CD14-positive monocyte (primary cell): ENCODE measurements at places on chromosomes 5 and 9.

DNA sequence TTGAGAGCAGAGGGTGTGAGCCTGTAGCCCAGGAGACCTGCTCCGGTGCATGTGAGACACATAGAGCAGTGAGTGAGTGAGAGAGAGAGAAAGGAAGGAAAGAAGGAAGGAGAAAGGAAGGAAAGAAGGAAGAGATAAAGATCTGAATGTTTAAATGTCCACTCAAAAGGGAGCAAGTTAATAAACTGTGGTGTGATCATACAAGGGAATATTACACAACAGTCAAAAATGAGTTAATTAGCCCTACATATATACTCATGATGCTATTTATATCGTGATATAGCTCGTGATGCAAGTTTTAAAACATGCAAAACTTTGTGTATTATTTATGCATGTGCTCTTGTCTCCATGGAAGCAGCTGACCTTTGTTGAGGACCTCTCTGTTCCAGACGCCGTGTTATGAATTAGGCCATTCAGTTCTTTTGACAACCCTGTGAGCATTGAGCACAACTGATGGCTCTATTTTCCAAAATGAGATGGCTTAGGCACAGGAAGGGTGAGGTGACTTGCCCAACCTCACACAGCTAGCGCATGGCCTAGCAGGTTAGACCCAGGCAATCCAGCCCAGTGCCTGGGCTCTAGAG lies 70.6 kb downstream of the HMCN2 start:
- no peak for DNase-seq

- DNase-seq: peak; percentile 80
Observed at GRCh38 chr5:107474716-107475489, 195.8 kb downstream of the EFNA5 start.

DNA sequence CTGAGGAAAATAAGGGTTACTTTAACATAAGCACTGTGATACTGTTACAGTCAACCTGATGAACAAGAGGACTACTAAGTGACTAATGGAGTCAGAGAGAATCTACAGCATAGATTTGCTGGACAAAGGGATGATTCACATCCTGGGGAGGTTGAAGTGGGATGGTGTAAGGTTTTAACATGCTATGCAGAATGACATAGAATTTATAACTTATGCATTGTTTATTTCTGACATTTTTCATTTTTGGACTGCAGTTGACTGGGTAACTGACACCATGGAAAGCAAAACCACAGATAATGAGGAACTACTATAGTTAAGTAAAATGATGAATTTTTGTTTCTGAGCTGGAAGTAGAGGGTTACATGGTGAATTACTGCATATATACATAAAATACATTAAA lies 389.2 kb downstream of the MAT2B start:
- DNase-seq: peak; percentile 65

- no peak for DNase-seq
Observed at GRCh38 chr5:40618926-40619325, 60.8 kb upstream of the PTGER4 start.

GRCh38 chr5:149406203-149406978 lies 27.3 kb upstream of the IL17B start:
- no peak for DNase-seq

DNA sequence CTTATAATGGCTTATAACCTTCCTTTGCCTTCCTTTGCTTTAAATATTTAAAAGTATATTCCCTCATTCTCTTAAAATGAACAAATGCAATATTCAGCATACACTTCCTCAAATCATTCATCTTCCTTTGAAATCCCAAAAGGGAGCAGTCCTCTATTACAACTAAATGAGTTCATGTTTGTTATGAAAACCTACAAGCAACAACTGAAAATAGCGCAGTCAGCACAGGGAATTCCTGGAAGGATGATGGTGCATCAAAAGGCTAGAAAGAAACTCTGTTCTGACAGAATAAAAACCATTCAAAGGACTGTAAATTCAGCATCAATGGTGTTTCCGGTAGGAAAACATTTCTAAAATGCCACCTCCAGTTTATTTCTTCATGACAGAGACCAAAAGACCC lies 3.3 kb downstream of the NR6A1 start:
- DNase-seq: no peak

DNA sequence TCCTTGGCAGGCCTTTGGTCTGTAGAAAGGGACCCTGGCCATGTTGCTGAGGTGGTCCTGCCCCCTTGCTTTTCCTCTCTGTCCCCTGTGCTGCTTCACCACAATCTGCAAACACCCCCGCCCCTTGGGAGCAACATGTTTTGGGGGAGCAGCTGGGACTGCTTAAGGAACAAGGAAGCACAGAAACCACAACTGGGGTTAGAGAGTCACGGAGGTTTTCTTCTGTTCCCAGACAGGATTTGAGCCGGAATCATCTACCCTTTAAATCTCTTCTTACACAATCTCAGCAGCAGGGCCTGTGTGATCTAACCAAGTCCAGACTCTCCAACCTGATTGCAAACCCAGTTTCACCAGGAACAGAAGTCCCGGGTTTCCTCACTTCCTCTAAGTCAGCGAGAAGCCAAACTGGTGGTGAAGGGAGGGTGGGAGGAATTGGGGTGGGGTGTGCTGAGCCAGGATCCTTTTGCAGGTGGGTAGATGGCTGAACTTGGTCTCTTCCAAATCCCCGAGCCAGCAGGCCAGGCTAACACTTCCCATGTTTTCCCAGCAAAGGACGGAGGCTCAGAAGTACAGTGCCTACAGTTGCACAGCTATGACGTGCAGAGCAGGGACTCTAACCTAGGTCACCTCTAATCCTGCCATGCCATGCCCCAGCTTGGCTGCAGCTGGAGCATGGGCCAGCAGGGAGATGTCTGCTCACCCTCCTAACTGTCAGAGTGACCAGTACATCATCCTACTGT lies 25.0 kb downstream of the SH3PXD2B start:
- peak; percentile 88 for DNase-seq

- no peak for DNase-seq
Observed at GRCh38 chr5:140190872-140191218, 15.9 kb downstream of the CYSTM1 start.
